ENCODE measurements at places on chromosomes 6 and 20.
A peak's percentile ranks its signal among the peaks of the same experiment; 100 is the strongest.

DNA sequence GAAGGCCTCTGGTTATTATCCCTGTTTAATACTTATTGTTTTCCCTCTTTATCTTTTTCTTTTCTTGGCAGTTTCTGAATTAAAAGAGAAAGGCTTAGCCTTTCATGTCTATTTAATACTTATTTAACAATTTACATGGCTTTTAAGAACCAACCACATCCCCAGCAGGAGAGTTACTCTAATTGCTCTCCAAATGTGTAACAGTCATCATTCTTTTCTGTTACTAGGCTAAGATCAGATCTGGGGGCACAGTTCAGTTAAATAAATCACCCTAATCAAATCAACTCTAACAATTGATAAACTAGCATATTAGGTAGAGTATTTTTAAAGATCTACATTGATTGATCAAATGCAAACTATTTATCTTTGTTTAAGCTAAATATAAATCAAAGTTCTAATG is 54.1 kb upstream of the NT5E start:
- DNase-seq, result no peak

DNA sequence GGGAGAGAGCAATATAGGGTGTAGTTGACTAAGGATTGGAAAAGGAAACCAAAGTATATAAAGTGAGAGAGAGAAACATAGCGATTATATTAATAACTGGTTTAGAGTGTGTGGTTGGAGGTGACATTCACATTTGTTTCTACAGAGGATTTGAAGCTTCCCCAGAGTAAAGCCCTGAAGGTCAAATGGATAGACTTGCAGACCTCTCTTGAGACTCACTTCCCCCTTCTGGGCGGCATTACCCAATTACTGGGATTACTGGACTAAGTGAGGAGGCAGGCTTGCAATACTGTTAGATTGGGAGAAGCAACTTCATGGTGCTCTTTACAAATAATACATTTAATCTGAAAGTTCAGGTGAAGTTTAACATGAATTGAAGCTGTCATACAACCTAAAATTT is 10.7 kb downstream of the FIG4 start:
- no peak for DNase-seq

DNA sequence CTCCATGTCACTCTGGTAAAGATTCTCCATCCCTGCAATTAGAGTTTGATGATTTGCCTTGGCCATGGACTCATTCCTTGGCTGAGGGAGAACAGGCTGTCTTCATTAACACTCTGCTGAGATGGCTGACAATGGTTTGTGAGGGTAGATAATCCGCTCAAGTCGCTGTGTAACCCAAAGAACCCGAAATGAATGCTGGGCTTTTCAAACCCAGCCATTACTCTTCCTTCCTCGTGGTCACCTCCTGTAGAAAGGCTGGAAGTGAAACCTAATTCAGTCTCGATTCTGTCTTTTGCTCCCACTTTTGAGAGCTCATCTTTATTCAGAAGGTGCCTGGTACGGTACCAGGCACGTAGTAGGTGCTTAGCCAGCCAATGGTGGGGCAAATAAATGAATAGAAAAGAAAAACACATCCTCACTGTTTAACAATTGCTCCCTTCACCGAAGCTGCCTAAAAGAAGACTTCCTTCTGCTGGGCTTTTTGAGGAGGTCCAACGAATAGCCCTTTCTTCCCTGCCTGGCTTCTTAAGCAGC is 190.2 kb downstream of the BCAS1 start:
- DNase-seq, result no peak

GRCh38 chr20:4046926-4047325 is 31.6 kb upstream of the RNF24 start:
- DNase-seq, result no peak

DNA sequence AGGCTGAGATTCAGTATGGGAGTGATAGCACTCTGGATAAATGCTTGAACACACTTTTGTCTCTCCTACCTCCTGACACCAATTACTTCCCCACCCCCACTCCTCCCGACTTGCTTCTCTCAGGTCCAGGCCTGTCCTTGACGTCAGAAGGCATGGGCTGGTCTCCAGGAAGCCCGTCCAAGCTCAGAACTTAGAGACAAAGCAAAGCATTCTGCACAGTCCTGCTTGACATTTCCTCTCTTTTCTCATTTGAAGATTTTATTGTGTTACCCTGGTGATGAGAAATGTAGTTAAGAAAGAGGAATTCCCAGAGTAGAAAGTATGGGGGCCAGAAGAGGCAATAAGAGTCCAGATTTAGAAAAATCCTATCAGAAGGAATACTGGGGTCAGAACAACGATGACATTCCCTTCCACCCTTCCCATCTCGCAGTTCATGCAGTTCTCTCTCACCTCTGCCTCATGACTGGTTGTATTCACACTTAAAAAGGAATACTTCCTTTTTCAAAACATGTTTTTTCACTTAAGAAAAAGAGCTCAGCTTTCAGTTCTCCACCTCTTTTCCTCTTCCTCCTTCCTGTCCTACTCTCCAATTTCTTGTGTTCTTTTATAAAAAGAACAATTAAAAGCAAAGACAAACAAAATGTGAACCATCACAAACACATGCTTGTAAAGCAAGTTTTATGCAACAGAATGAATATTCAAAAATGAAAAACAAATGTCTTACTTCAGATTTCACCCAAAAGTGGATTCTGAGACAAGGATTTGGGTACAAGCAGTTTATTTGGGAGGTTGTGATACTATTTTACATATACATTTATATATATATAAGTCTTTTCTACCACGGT is 18.5 kb upstream of the FAM184A start:
- peak; percentile 85 for DNase-seq

GRCh38 chr20:45407783-45408645 is at the start of gene DBNDD2:
DBNDD2 (plus strand) TSS chr20:45408289; CDS start chr20:45408468, 179 bp downstream.
- DNase-seq, result no peak

- no peak for DNase-seq
Measured at GRCh38 chr20:37524859-37525708, 2.6 kb downstream of the BLCAP start.

GRCh38 chr6:25105070-25105925 is 169.5 kb upstream of the RIPOR2 start:
- no peak for DNase-seq

GRCh38 chr20:62926229-62927127 is at the start of gene DIDO1:
DIDO1 (minus strand) TSS chr20:62926505.
- DNase-seq, result peak; percentile 93

DNA sequence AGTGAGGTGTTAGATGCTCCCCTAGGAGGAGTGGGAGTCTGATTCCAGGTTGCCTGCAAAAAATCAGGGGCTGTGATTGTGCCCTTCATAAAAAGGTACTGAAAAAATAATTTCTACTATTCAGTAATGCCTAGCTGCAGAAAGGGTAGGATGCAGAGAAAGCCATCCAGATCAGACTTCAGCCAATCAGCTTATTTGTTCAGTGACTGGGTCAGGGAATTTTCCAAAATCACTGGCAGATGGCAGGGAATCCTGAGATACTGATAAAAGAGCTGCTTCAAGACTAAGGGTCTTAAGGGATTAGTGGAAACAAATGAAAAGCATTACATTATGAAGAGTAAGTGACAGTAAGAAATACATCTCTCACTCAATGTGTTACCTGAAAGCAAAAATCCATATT is 42.8 kb upstream of the MTRF1L start:
- DNase-seq, result no peak

- DNase-seq, result no peak
Measured at GRCh38 chr6:138979813-138980668, 8.0 kb downstream of the REPS1 start.

DNA sequence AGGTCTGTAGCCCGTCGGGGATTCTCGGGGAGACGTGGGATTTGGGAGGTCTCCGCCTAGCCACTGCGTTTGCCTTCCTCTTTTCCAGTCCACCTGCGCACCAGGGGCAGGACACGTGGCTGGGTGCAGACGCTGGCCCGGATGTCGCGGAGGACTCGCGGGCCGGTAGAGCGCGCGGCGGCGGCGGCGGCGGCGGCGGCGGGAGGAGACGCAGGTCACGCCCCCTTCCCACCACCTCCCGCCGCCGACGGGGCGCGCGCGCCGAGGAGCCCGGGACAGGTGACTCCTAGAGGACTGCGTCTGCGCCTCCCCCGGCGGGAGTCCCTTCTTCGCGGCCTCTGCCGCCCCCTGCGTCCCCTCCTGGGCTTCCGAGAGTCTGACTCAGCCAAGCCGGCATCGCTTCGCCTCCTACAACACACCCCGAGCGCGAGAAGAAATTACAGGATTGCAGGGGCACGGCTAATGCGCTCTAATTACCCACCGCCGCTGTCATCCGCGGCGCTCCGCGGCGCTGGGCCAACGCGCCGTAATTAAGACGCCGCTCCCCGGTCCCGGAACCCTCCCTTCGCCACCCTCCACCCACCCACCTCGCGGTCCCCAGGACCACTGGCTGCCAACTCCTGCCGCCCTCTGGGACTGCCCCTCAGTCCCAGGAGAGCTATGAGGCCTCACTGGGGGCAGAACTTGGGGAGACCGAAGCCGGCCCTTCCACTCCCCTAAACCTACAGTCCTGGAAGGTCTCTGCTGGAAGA is 124.5 kb downstream of the MRPL14 start:
- DNase-seq, result peak; percentile 39

DNA sequence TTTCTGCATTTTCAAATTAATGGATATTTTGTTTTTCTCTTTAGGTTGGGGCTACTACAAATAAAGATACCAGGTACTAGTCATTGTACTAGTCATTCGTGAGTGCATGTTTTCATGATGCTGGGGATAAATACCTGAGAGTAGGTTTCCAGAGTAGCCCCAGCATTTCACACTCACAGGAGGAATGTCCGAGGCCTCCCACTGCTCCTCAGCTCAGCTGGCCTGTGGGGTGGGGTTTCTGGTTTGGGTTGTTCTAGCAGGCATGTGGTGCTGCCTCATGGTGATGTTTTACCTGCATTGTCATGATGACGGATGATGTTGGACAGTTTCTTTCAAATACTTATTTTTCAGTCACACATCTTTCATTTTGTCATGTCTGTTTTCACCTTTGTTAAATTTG is 144.5 kb downstream of the SMOC2 start:
- DNase-seq, result no peak
